D721Med (cell line): ENCODE measurements at places on chromosomes 4 and X.

GRCh38 chrX:65451663-65452062 is 82.9 kb downstream of the LAS1L start:
- no peak for DNase-seq

- DNase-seq: no peak
Measured at GRCh38 chr4:78166622-78167021, 109.5 kb downstream of the FRAS1 start.

GRCh38 chrX:53421125-53421524 is 1.3 kb downstream of the SMC1A start:
- no peak for DNase-seq

DNA sequence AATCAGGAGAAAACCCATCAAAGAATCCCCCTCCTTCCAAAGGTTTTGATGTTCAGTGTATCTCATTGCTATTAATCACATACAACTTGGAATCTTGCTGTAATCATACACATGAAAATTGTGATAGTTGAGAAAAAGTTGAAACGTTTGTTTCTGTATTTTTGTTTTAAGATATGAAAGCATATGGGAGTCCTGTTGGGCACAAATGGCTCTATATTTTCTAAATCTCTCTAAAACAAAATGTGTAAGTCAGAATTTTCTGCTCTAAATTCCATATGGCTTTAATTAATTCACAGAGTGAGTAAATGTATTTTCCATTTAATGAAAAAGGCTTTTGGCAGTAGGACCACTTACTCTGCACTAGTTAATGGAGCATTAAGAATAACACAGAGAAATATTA is 140.2 kb downstream of the MOSPD2 start:
- no peak for DNase-seq

GRCh38 chr4:8928074-8928473 is 56.4 kb upstream of the HMX1 start:
- no peak for DNase-seq

- DNase-seq: no peak
Measured at GRCh38 chrX:136126872-136127406, 20.4 kb upstream of the FHL1 start.

DNA sequence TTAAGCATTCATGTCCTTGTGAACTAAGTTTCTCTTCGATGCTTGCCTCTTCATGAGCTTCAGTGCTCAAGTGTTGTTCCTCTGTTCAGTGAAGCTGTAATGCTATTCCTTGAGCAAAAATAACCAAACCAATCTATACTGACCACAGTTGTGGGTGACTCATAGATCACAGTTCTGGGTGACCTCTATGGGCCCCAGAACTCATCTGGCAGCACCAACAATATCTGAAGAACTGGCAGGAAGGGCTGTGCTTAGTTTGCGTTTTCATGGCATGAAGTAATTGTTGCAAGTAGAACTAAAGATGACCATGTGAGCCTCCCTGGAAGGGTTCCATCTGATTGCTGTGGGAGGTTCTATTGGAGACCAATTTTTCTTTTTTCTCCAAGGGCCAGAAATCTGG is 106.2 kb downstream of the CCNG2 start:
- no peak for DNase-seq

DNA sequence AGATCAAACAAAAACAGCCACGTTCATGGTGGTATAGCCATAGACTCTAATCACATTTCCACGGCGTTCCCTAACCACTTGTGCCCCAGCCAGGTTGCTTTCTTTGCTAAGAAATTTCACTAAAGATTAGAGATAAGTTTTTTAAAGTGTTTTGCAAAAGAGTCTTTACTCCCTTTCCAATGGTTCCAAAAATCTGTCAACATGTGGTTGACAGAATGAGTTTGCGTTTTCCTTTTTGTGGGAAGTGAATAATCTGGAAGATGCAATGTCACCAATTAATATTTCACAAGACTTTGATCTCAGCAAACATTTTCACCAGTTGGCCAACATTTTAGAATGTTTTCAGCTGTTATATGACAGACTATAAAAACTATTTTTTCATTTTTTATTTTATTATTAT is 35.3 kb downstream of the CXCL1 start:
- DNase-seq: no peak

- DNase-seq: no peak
Measured at GRCh38 chr4:141207961-141208360, 12.7 kb upstream of the ZNF330 start.

GRCh38 chrX:109926743-109927662 is 75.9 kb upstream of the TMEM164 start:
- DNase-seq: no peak

DNA sequence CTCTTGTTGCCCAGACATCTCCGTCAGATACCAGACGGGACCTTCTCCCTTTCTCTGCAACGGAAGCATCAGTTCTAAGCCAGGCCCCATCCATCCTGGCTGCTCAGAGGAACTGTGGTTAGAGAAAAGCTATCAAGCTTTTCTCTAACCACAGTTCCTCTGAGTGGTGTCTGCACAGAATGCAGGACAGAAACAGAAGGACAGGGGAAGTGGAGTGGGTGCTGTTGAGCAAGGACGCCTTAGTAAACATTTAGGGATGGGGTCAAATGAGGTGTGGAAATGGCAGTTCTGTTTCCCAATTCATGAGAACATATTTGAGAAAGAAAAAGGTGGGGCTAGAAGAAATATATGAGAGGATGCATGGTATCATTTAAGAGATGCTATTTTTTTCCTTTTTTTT is 283.8 kb downstream of the CRLF2 start:
- DNase-seq: no peak

GRCh38 chr4:138399081-138399480 is 156.9 kb upstream of the SLC7A11 start:
- no peak for DNase-seq

GRCh38 chr4:6201580-6202091 is 1.3 kb upstream of the JAKMIP1 start:
- no peak for DNase-seq

DNA sequence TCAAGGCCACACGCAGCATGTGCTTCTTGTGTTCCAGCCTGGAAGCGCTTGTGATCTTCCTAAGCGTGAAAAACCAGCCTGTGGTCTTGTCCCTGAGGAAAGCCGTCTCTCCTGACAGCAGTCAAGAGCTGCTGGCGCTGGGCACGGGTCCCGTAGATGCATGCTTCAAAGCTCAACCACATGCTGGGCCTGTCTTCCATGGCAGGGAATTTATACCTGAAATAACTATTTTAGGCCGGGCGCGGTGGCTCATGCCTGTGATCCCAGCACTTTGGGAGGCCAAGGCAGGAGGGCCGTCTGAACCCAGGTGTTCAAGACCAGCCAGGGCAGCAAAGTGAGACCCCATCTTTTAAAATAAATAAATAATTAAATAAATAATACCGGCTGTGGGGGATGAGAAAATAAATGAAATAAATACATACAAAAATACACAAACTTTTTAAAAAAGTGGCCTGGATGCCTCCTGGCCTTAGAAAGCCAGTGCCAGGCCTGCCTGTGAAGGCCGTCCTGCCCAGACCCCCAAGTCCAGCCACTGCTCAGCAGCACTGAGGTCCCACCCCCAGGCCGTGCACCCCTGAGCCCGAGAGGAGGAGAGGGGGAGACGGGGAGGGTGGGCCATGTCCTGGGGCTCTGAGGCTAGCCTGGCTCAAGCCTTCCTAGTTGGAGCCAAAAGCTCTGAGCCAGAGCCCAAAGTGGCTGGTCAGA is 10.4 kb downstream of the LRPAP1 start:
- DNase-seq: no peak

GRCh38 chr4:147809211-147809610 is 77.3 kb downstream of the ARHGAP10 start:
- no peak for DNase-seq

DNA sequence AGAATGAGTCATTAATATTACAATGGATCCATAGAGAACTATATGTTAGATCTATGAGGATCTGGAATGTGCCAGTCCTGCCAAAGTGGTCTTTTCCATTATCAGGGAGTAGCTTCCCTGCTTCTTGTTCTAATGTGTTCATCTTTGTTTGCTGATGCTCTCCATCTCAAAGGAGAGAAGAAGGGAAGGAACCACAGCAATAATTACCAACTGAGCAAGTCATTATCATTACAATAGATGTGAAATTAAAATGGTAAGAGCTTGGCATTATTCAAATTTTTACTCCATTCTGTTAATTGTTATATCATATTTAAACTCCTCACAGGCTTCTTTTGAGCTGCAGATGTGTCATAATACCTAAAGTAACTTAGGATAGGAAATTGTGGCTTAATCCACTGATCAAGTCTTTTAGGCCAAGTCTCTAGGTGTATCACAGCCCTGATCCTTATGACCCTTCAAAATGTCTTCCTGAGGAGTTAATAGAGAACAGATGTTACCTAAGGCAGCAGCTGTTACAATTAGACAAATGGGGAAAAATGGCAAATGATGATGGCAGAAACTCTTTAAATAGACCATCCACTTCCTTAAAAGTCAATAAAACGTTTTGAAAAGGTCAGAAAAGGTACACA is 1492.7 kb upstream of the IGFBP7 start:
- DNase-seq: no peak

DNA sequence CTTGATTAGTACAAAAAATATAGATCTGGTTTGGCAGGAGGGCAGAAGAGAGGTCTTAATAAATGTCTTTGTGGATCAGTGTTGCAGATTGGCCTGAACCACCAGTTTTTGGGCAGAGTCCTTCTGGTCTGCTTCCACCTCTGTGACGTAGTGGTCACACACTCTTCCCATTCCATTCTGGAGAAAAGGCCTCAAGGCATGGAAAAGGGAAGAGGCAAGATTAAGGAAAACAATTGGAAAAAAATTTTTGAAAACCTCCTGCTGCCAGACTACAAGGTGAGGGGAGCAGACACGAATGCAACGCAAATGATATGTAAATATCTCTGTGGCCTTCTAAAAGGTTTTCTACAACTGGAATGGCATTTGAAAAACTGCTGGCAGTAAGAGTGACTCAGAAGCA is 24.3 kb upstream of the FAM47C start:
- DNase-seq: no peak

DNA sequence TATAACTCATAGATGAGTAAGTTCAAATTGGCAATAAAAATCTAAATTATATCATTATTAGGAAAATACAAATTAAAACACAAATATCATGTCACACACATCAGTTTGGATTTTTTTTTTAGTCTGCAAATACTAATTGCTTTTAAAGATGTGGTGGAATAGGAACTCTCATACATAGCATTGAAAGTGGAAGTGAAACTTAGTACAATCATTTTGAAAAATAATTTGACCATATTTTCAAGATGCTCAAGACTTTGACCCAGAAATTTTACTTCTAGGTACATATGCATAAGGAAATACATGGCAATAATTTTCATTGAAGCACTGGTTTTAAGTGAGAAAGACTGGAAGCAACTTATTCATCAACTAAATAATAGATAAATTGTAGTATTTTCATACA is 147.5 kb upstream of the SMIM31 start:
- DNase-seq: no peak

DNA sequence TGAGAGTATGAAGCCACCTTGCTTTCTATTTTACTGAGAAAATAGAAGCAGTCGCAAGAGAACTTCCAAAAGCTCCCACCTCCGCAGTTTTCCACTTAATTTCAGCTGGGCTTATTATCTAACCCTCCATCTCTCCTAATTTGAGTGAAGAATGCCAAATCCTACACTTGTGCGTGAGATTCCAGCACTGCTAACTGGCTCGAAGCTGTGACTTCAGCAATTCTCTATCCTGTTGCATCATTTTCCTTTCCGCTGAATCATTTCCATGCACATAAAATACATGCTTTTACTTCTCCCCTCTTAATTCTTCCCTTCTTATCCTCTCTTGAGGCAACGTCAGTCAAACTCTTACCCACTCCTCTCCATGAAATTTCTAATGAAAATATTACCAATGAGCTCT is 189.5 kb downstream of the GASK1B start:
- no peak for DNase-seq
